Breast epithelium (tissue), 4 donors: ENCODE measurements at places on chromosomes 7 and 10. TPM values are rescaled to one million over a fixed set of nuclear protein-coding genes. Genes with fewer than 3 reads are reported as not detected.

GRCh38 chr7:158837790-158838637, 8.7 kb upstream of the ESYT2 start:
- DNase-seq, result no peak

The TFPI2 gene
- total RNA-seq, result 1.8 TPM

The ZPBP gene
- not detected for total RNA-seq

DNA sequence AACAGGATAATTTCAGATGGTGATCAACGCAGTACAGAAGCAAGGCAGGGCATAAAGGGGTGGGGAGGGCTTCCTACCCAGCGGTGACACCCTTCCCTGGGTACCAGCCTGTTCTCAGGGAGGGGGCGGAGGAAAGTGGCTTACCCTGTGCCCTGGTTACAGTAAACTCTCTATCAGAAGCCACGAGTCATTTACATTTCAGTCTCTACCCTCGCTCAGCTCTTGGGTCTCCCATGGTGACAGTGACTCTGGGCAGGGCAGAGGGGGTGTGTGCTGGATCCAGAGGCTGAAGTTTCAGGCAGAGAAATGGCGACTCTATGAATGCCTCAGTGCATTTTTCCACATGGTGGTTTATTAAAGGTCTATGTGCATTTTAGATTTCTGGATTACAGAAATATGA, 107.0 kb downstream of the ADARB2 start:
- DNase-seq, result no peak

The RET gene
- 1.8 TPM for total RNA-seq

- DNase-seq, result no peak
Measured at GRCh38 chr7:141227454-141227853, 153.6 kb downstream of the TMEM178B start.

DNA sequence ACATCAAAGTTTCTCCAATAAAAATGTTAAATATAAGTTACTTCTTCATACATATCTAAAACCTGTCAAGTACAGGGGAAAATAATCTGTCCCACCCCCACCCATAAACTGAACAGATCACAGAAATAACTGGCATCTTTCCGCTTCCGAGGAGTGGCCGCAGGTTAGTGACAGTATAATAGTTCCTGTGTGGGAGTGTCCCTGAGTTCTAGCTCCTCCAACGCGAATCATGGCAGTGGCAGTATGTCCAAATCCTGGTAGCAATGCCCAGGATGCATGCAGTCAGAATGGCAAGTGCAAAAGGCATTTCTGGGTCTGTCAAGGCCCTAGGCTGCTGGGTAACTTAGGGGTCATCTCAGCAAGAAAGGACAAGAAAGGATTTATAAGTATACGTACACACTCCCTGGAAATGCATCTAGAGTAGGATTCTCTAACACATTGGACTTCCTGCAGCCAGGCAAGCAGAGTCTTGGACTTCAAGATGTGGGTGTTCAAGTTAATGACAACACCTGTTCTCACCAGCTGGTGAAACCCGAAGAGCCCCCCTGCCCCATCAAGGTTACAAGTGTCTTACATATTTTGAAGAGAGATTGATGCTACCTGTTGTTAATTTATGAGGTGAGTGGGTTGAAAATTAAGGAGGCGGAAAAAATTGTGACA, 94.4 kb upstream of the COL1A2 start:
- DNase-seq, result no peak

GRCh38 chr7:45696476-45696875, 122.3 kb downstream of the ADCY1 start:
- DNase-seq, result peak; percentile 31

The RPEL1 gene
- not detected for total RNA-seq

The HKDC1 gene
- 0.15 TPM for total RNA-seq

- DNase-seq, result no peak
Measured at GRCh38 chr10:49781247-49781646, 19.1 kb upstream of the OGDHL start.

DNA sequence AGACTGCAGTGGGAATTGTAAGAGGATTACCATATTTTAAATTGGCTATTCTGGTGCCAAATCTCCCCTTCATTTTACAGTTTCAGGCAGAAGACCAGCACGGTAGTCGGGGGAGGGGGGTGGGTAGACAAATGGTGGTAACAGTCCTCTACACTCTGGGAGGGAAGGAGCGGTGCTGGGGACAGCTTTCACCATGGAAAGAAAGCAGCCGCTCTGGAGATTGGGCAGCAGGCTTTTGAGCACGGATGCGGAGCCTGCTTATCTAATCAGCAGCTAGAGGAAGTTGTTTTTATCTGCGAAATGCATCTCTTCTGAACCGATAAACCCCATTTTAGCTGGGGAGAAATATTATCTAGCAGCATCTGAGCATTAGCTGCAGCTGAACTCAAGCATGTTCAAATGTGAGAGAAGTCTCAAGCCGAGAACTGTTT, 28.7 kb downstream of the IKZF1 start:
- no peak for DNase-seq

GRCh38 chr10:124619195-124619594, 125.0 kb downstream of the FAM53B start:
- peak; percentile 60 for DNase-seq

DNA sequence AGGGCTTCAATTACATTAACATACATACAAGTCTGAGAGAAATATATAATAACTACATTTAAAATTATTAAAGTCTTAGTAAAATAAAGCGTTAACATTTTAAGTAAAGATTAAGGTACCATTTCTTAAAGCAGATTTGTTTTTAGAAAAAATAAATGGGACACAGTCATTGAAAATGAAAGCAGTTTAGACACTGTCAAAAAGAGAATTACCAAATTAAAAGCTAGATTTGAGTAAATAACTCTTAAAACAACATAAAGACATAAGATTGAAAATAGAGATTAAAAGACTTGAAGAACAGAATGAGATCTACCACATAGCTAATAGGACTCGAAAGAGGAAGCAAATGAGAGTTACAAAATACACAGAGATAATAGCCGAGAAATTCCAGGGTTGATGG, 562.2 kb upstream of the FOXK1 start:
- no peak for DNase-seq

DNA sequence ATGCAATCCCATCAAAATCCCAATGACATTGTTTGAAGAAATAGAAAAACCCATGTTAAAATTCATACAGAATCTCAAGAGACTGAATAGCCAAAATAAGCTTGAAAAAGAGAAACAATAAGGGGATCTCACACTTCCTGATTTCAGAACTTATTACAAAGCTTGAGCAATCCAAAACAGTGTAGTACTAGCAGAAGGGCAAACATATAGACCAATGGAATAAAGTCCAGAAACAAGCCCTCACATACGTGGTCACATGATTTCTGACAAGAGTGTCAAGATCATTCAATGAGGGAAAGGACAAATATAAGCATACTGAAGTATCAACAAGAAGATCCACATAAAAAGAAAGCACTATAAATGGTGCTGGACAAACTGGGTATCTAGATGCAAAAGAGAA, 31.9 kb downstream of the MICU1 start:
- no peak for DNase-seq

- DNase-seq, result no peak
Measured at GRCh38 chr10:62054830-62055229, 153.3 kb downstream of the ARID5B start.

The OGDHL gene
- total RNA-seq, result not detected

DNA sequence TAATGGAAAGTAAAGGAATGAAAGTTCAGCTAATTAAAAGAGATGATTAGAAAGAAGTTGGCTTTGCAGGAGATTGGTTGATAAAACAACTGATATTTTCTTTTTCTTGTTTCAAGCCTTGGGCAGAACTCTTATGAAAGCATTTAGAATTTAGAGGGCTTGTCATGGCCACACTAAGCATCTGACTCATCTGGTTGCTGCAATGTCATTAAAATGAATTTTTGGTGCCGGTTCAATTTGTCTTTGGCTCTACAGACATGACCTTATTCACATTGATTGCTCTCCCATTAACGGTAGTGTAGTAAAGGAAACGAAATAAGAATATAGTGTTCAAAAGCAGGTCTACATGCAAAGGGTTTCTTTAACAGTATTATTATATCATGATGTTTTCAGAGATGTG, 1012.4 kb upstream of the C7orf33 start:
- no peak for DNase-seq

The GIMAP7 gene
- 15.7 TPM for total RNA-seq

- no peak for DNase-seq
Measured at GRCh38 chr10:104255311-104255981, 754 bp downstream of the GSTO1 start.
